ENCODE measurements at places on chromosomes 3 and 15.
A peak's percentile ranks its signal among the peaks of the same experiment; 100 is the strongest.

- no peak for DNase-seq
Observed at GRCh38 chr3:165513715-165514701, 317.8 kb upstream of the SLITRK3 start.

GRCh38 chr3:4392992-4393391, 74.1 kb downstream of the SUMF1 start:
- no peak for DNase-seq

- DNase-seq = no peak
Observed at GRCh38 chr3:127689266-127689860, 16.6 kb downstream of the ABTB1 start.

GRCh38 chr3:37181756-37182155, 7.4 kb upstream of the LRRFIP2 start:
- no peak for DNase-seq

DNA sequence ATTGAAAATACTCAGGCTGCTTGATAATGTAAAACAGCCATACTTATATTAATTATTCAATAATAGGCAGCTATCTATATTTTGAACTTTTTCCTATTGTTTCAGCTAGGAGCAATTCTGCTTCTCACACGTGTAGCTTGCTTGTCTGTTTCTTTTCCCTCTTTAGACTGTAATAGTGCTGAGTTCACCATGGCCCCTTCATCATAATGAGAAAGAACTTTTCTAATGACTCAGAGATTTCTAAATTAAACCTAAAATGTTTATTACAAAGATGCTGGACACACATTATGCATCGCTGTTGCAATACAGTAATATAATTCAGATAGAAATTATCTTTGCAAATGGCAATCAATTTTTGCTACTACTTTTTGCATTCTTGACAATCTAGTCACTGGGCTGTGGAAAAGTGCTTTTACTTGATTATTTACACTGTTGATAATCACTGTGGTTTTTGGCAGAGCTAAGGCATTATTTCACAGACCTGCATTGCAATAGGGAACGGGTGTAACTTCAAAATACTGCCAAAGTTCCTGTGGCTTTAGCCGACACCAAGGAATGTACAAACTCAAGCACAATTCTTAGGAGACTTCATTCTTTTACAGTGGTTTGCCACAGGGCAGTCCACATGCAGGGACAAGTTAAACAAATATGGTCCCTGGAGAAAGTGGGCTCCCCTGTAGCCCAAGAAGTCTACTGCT, 281.0 kb upstream of the TBL1XR1 start:
- no peak for DNase-seq

- no peak for DNase-seq
Observed at GRCh38 chr3:195285372-195285771, 14.4 kb upstream of the XXYLT1 start.

DNA sequence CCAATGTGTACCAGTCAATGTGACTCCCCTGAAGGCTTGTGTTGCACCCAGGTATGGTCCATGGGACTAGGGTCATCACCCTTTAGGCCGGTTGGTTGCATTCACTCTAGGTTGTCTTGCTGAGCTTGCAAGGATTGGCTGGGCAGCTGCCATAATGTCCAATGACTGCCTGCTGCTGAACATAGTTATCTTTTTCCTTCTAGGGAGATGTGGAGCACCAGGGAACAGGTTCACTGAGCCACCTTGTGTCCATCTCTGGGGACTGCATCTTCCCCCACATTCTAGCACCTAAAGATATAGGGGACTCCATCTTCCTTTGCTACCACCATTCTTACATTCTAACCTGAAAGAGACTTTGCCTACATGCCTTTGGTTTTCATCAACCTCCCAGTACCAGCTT, 580.4 kb upstream of the TBL1XR1 start:
- DNase-seq = peak; percentile 37

- no peak for DNase-seq
Observed at GRCh38 chr3:187212705-187213104, 15.4 kb downstream of the RTP1 start.

- no peak for DNase-seq
Observed at GRCh38 chr3:60323651-60324050, 927.6 kb downstream of the FHIT start.

GRCh38 chr3:13559764-13560525, 11.0 kb downstream of the FBLN2 start:
- DNase-seq = no peak

- no peak for DNase-seq
Observed at GRCh38 chr3:126107203-126107939, 23.4 kb upstream of the SLC41A3 start.

DNA sequence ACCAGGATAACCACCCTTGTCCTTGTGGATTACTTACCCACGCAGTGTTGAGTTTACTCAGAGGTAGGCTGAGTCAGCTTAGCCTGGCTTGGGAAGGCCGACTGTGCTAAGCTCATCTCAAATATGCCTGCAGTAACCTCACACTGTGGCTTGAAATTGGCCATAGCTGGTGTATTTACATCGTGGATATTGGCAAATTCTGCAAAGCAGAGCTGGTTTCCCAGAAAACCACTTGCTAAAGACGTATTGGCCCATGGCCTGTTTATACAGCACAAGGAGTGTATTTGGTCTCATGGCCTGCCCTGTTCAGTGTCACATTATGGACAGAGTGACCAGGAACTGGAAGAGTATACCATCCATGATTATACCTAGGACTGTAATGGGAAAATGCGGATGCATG, 170.5 kb upstream of the UBE3A start:
- no peak for DNase-seq

GRCh38 chr15:78242128-78242527, 7.8 kb upstream of the ACSBG1 start:
- no peak for DNase-seq

- DNase-seq = no peak
Observed at GRCh38 chr15:41928100-41928499, 34.2 kb upstream of the SPTBN5 start.

GRCh38 chr3:158918008-158918407, 116.2 kb downstream of the MFSD1 start:
- DNase-seq = peak; percentile 27

DNA sequence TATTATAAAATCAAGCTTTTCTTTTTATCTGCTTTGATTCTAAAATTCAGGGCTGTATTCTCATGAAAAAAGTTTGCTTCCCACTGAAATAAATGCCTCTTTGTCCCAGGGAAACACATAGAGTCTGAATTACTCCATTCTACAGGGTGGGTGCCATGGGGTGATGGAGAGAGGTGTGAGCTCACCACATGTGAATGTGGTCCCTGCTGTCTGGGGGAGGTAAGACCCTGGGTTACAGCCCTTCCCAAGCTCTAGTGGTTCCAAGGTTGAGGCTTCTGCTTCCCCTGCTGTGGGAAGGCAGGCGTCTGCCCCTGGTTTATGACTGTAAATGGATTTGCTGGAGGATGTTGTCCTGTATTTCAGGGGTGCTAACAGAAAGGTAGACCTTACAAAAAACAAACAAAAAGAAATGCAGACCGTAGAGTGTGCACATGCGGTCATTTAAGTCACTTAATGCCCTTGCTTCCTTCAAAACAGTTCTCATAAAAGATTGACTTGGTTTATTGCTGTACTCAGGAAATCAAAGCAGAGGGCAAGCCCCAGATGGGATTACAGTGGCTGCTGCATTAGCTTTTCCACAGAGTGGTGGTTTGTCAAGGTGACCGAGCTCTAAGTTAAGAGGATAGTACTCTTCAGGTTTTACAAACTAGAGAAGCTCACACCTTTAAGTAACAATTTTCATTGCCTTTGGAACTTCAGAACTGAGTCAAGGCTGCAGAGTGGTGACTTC, 49.2 kb downstream of the CTDSPL start:
- no peak for DNase-seq

DNA sequence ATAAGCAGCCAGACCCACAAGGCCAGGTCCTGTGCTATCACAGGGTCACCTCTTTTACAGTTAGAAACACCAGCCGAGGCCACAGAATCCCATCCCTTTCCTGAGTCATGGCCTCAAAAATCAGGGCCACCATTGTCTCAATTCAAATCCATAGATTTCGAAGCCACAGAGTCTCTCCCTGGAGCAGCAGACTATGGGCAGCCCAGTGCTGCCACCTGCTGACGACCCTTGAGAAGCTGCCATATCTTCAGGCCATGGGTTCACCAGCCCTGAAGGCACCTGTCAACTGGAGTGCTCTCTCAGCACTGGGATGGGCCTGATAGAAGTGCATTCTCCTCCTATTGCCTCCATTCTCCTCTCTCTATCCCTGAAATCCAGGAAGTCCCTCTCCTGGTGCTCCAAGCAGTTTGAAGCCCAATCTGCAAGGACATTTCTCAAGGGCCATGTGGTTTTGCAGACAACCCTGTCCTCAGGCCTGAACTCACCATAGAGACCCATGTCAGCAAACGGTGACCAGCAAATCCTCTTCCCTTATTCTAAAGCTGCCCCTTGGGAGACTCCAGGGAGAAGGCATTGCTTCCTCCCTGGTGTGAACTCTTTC, 39.6 kb downstream of the TGM4 start:
- DNase-seq = peak; percentile 77

DNA sequence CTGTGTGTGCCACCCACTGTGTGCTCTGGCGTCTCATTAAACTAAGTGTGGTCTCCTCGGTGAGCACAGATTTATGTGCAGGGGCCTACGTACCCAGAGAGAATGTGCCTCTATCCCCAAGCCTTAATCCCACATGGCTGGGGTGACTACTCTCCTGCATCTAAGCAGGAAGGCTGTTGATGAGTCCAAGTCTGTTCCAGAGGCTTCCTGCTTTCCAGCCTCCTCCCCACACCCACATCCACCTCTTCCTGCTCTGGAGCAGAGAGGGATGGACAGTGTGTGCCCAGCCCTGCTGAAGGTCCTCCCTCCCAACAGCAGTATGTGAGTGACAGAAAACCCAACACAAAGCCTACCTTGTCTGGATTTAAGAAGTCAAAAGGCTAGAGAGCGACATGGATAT, 38.8 kb upstream of the BCL2L10 start:
- no peak for DNase-seq

DNA sequence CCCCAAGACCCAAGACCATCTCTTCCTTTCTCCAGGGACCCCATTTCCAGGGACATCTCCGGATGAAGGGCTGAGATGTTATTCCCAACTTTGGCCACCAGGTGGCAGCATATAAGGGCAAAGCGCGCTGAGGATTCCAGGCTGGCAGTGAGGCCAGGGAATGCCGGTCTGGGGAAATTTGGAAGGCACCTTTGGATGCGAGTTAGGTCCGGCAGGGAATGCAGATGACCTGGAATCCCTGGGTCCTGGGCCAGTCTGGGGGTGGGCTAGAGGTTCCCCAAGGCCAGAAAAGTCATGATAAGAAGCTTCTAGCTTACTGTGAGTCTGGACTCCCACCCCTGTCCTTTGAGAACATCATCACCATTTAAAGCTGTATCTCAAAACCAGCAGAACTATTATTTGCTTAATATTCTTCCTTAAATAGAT, 1.6 kb upstream of the CHST13 start:
- peak; percentile 75 for DNase-seq

DNA sequence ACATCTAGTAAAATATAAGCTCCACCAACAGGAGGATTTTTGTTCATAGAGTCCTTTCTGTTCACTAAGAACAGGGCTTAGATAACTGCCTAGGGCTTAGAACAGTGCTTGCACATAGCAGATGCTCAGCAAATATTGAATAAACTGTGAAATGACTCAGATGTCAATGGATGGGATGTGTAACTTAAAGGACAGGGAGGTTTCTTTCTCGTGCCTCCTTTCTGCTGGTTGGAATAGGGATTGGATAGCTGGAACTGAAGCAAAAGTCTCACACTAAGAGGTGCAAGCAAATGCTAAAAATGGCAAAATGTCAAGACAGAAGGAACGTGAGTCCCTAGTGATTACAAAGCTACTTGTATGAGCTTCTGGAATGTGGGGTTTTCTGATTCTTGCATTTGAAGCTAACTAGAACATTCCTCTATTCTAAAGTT, 392.8 kb upstream of the WNT5A start:
- DNase-seq = no peak

DNA sequence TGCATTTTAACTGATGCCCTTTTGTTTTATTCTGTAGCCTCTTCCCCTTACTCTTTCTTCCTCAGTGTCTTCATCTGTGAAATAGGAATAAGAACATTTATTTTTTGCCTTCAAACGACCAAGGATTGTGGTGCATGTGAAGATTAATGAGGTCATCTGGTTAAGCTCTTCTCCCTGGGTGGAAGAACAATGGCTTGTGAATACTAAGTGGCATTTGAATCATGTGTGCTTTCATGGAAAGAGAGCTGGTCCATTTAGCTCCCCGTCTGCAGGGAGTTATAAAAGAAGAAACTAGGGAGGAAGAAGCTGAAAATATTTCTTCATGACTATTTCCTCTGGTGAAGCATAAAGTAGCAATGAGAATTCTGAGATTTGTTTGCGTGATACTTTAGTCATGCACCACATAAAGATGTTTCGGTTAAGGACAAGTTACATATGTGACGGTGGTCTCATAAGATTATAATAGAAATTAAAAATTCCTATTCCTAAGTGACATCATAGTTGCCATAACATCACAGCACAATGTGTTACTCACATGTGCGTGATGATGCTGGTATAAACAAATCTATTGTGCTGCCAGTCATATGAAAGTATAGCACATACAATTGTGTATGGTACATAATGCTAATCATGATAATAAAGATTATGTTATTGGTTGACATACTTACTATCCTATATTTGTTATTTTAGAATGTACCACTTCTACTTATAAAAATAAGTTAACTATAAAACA, 374.3 kb downstream of the RBMS3 start:
- DNase-seq = no peak

DNA sequence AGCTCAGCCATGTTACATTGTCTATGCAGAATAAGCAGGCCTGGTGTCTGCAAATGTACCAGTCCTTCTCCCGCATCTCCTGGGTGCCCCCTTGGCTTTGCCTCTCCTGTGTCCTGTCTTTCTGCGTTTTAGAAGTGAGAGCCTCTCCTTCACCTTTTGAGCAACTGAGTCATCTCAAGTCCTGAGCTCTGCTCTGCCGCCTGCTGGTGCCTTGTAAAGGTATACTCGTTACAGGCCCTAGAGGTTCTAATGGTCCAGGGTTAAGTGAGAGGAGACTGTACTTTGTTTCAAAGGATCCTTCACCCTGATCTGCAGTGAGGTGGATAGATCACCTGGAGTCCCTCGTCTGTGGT, 12.6 kb downstream of the GHRL start:
- no peak for DNase-seq

DNA sequence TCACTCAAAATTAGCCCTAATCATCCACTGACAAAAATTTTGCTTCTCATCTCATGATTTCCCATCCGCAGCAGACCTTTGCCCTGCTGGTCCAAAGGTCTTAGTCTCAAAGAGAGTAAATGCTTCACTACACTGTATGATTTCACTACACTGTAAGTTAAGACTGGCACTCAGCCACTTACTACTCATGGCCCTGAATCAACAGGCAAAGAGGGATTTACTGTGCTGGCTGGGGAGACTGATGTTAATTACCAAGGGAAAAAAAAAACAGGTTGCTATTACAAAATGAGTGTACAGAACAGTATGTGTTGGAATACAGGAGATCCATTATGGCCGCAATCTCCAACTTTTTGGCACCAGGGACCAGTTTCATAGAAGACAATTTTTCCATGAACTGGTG, 214.8 kb downstream of the ZMAT3 start:
- DNase-seq = no peak

- no peak for DNase-seq
Observed at GRCh38 chr15:26065723-26066122, 202.6 kb upstream of the ATP10A start.
